Fibroblast of villous mesenchyme (primary cell): ENCODE measurements at places on chromosomes 3 and 15. TPM values are rescaled to one million over a fixed set of nuclear protein-coding genes. Genes with fewer than 3 reads are reported as not detected.

The TGM4 gene
- total RNA-seq, result not detected in 2 replicates

The CEMIP gene
- total RNA-seq, result 131 TPM in 2 replicates

The OTOL1 gene
- total RNA-seq, result not detected in 2 replicates

The THRB gene
- 5.2 and 13.4 TPM in 2 replicates for total RNA-seq

The DLEC1 gene
- total RNA-seq, result under 0.01 TPM in 1 of 2 replicates, not detected in the other

The BFSP2 gene
- not detected in 2 replicates for total RNA-seq

The SLC6A11 gene
- total RNA-seq, result not detected in 2 replicates

The CORO2B gene
- total RNA-seq, result 8.7 and 9.5 TPM in 2 replicates

The GNAT1 gene
- not detected in 2 replicates for total RNA-seq

The ZMAT3 gene
- total RNA-seq, result 24.8 and 44.9 TPM in 2 replicates

The CCR1 gene
- under 0.01 and 0.32 TPM in 2 replicates for total RNA-seq

The TYRO3 gene
- 13.8 and 14.5 TPM in 2 replicates for total RNA-seq

The AMIGO3 gene
- 0.43 and 1.6 TPM in 2 replicates for total RNA-seq

The GPR171 gene
- total RNA-seq, result not detected in 2 replicates

The CFAP20DC gene
- total RNA-seq, result 1.3 and 1.7 TPM in 2 replicates

The ARGFX gene
- not detected in 2 replicates for total RNA-seq

The SST gene
- not detected in 2 replicates for total RNA-seq

The VIPR1 gene
- 0.32 TPM in 1 of 2 replicates, not detected in the other for total RNA-seq

The RASGRF1 gene
- total RNA-seq, result 0.43 and 0.64 TPM in 2 replicates

The SLC28A1 gene
- not detected in 2 replicates for total RNA-seq

The HTD2 gene
- 4.2 and 9.9 TPM in 2 replicates for total RNA-seq

The OXTR gene
- 75.4 and 310 TPM in 2 replicates for total RNA-seq

The LYZL4 gene
- not detected in 2 replicates for total RNA-seq

The CLDN16 gene
- under 0.01 and 0.43 TPM in 2 replicates for total RNA-seq

The WNT5A gene
- total RNA-seq, result 1,105 and 1,763 TPM in 2 replicates

The RCN2 gene
- 61.8 and 72.1 TPM in 2 replicates for total RNA-seq
